ENCODE measurements at places on chromosomes 2 and 18. TPM values are rescaled to one million over a fixed set of nuclear protein-coding genes. Genes with fewer than 3 reads are reported as not detected.

The CCDC178 gene
- not detected for total RNA-seq

The SCLY gene
- total RNA-seq: 93.2 TPM

The UGT1A1 gene
- total RNA-seq: not detected

The AOX1 gene
- total RNA-seq: 0.54 TPM

The FOXD4L1 gene
- total RNA-seq: not detected

The HOXD13 gene
- not detected for total RNA-seq

The IFT172 gene
- total RNA-seq: 12.1 TPM

The LINC00305 gene
- total RNA-seq: not detected

The PROKR1 gene
- total RNA-seq: not detected

The FAM124B gene
- not detected for total RNA-seq

The HEATR5B gene
- 18.2 TPM for total RNA-seq

The TUBA3E gene
- total RNA-seq: not detected

The CTAGE1 gene
- total RNA-seq: not detected

The ATG9A gene
- total RNA-seq: 54.8 TPM

The ADGRF3 gene
- 4.8 TPM for total RNA-seq

- no peak for DNase-seq
Observed at GRCh38 chr2:178529194-178529593, 48.9 kb downstream of the PLEKHA3 start.

GRCh38 chr18:10524507-10525370, 1.1 kb upstream of the NAPG start:
- DNase-seq: peak; percentile 63

- DNase-seq: no peak
Observed at GRCh38 chr2:66433695-66433944, 1.3 kb upstream of the MEIS1 start.

- DNase-seq: no peak
Observed at GRCh38 chr2:226758921-226759640, 40.5 kb downstream of the IRS1 start.

DNA sequence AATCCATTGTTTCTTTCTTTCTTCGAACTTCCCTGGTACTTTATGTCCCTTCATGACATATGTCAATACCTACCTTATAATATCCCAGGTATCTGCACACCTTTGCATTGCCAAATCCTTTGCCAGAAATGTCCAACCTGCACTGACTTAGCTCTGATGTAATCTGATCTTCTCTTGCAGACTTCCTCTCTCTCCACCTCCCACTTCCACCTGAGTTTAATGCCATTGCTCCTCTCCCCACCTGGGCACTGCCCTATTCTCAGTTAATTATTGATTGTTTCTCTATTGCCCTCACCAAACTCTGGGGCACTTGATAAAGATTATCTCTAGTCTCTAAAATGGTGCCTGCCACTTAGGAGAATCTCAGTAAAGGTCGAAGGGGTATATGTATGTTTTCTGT, 23.0 kb downstream of the ARHGAP15 start:
- no peak for DNase-seq

- no peak for DNase-seq
Observed at GRCh38 chr2:25853038-25853638, 25.1 kb downstream of the ASXL2 start.

DNA sequence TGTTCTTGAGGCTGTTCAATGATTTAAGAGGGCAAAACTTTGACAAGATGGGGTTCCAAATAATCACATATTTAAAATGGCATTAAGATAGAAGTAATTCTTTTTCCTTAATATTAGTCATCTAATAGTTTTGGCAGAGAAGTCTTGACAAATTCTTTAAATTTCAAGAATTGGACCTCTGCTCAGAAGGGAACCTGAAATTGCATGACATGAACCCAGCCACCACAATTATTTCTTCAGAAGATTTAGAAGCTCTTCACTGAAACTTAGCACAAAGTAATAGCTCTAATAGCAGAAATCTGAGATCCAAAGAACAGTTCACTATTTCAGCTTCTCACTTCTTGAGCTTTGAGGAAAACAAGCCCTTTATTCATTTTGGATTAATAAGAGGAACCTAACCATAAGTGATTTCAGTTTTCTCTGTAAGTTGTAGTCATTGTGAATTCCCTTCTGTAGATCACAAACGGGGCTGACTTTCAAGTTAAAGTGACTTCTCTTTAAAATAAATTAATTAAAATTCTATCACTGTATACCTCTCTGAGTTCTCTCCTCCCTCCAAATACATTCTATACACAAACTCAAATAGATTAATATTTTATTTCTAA, 100.6 kb upstream of the ITGA4 start:
- DNase-seq: no peak

DNA sequence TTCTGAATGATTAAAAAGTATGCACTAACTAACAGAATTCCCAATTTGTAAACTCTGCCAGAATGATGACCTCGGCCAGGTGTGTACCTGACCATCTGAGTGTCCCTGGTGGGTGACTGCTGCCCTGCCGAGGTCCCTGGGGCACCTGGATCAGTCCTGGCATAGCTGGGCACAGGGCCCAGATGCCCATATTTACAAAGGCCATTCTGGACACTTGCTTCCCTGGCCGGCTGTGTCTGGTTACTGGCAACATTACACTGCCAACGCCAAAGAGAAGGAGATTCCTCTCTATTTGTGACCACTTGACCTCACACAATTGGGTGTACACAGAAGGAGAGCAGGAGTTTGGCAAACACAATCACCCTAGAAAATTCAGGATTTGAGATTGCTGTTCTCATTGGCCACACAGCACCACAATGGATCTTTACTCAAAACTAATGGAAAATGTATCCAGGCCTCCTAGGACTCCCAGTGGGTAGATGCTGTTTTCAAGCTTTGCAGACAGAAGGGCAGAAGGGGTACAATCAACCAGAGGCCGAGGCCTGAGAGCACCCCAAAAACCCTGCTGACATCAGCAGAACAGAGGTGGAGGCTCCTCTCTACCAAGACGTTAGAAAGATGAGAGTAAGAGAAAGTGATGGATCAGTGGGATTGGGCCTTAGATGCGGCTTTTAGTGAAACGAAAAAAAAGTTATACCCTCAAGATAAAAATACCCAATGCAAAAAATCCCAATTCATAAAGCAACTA, 58.3 kb upstream of the PXDN start:
- no peak for DNase-seq

DNA sequence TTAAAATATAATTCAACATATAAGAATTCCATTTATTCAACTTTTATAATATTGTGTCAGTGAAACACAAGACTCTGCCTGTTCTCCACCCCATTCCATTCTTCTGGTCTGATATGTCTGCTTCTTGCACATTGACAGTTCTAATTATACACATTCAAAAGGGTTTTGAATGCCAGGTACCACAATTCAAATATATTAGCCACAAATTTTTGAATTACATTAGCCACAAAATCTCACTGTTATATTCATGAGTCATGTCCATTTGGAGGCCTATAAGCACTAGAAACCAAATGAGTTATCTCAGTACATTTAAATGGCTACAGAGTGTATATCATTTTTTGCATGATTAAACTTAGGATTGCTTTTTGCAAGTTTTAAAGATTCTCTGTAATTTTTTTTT, 72.1 kb downstream of the CCDC150 start:
- no peak for DNase-seq

DNA sequence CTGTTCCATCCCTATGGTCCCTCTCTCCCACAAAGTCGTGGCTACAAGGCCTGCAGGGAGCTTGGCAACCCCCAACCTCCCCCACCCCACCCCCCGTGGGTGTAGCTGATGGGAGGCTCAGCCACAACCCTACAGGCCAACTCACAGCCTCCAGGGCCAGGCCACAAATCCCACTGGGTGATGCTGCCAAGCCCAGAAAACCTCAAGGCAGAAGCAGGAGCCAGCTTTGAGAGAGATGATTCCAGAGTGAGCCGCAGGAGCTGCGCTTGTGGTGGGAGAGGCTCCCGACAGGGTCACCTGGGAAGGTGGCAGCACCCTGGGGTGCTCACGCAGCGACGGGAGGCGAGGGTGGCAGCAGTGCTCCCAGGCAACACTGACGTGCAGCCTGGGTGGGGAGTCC, 44.8 kb downstream of the ADCY3 start:
- DNase-seq: no peak

DNA sequence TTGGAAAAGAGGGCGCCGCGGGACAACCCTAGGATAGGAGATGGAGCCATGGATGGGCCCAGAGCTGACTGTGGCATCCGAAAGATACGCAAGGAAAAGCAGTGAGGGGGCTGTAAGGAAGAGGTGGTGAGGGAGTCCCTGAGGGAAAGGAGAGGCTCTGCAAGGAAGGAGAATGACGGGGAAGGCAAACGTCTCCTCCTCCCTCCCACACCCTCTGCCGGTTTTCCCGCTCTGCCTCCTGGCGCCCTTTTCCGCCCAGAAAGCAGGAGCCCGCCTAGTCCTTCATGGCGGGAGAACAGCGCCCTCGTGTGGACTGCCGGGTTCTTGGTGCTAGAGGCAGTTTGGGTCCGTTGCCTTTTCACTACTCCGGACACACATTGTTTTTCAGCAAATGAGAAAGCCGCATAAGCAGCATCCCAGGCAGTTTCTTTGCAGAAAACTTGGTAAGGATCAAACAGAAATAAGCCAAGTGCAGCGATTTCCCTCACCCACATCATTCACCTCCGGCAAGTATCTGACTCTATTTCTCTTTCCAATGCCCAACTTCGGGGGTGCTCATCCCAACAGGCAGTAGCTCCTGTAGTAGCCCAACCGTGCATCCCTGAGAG, 200.4 kb downstream of the INO80D start:
- peak; percentile 81 for DNase-seq

GRCh38 chr2:49224426-49225010, 70.2 kb upstream of the FSHR start:
- no peak for DNase-seq

- DNase-seq: no peak
Observed at GRCh38 chr2:118095610-118096009, 7.3 kb downstream of the INSIG2 start.

GRCh38 chr18:66196805-66197204, 407.1 kb downstream of the CDH19 start:
- DNase-seq: no peak

DNA sequence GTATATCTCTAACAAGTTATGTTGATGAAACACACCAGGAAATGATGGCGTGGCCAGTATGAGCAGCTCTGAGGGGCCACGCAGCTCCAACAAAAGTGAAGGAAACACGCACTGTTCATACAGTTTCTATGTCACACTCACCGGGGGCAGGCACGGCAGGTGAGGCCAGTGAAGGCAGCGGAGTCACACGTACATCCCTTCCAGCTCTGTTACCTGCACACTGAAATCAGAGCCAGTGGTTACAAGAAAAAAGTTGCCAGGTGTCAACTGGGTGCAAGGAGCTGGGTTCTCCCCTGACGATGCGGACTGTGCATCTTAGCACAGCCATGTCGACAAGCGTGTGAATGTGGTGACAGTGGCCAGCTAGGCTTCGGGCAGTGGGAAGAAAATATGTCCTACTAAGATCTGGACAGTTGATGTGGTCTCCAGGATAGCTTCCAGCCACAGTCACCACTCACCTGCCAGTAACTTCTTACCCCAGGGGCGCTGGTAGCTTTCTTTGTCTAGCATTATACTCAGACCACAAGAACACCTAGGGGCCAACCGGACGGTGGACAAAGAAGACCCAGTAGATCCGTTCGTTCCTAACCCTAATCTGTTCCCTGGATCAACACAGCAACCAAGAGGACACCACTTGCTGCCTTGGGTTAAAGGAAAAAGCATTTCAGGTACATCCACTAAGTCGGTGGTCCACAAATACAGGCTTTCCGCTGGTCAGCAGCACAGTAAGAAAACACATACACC, 10.1 kb downstream of the HJURP start:
- no peak for DNase-seq

DNA sequence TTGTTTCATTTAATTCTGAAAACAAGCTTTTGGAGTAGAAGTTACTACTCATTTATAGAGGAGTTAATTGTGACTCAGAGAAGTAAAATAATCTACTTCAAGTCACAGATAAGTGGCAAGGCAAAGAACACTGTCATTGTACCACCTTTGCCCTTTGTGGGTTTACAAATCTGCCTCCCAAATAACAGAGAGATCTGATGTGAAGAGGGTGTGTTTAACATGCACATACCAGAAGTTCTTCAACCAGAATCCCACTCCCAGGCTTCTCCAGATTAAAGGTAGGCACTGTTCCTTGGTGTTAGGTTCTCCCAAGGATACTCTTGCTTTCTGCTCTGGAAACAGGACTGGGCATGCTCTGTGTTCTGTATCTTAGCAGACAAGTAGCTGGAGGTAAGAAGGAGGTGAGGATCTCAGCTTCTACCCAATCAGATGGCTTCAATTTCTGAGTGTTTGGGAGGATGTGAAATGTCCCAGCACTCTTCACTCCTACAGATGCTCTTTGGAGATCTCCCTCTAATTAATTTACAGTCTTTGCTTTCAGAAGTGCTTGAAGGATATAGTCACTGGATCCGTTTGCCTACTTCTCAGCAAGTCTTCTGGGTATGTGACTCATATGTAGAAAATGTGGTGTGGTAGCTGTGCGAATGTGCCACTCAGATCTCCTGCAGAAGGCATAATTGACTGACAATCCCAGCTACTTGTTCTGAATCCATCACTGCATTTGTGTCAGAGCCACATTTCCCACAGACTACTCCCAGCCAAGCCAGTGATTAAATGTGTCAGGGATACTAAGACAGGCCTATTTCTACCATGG, 111.1 kb downstream of the KLHL14 start:
- no peak for DNase-seq

DNA sequence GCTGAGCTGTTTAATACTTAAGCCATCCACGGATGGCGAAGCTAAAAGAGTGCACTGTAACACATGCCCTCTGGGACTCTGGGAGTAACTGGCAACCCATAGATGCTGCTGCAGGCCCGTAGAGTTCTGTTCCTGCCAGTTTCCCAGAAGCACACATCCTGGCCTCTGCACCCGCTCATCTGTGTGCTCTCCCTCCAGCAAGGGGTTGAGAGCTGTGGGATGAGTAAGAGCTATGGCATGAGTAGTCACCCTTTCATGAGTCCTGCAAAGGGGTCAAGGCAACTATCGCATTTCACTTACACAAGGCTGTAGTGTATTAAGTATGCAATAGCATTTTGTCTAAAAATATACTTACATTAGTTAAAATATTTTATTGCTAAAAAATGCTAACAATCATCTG, 1341.8 kb upstream of the NXPH2 start:
- DNase-seq: no peak

DNA sequence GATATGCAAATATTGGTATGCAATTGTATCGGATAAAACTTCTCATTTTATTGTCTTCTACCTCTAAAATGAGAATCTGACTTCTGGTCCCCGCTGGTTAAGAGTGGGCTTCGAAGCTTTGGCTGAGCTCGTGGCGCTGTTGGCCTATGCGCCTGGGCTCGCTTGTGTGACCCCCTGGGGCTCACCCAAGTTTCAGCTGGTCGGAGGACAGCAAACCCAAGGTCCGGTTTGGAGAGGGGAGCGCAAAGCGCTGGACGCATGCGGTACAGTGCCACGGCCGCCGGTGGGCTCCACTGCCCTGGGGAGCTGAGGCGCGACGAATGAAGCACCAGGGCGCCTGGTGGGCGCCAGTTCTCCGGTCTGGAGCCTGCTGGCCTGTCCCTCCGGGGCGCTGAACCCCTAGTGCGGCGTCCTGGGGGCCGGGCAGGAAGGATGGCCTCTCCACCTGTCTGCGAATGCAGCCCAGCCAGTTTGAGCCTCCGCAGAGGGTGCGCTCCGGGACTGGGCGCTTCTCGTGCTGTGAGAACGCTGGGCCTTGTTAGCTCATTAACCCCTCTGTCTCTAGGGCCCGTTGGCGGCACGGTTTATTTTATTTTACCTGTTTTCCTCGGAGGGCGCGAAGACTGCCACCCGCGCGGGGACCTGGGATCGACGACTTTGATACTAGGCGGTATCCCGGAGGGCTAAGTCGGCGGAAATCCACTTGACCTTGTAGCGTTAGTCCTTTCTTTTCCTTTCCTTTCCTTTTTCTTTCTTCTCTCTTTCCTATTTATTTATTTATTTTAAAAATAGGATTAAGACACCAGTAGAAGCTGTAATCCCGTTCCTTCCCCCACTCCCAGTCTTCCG, 10.4 kb downstream of the MEIS1 start:
- no peak for DNase-seq

GRCh38 chr2:53994818-53995808, 24.3 kb upstream of the PSME4 start:
- DNase-seq: no peak
